ENCODE measurements at places on chromosomes 1 and 21. TPM values are rescaled to one million over a fixed set of nuclear protein-coding genes. Genes with fewer than 3 reads are reported as not detected.

- DNase-seq, result no peak
These were observed 116.2 kb downstream of the DISP1 start for GRCh38 chr1:222931023-222931422.

Gene C8B
- not detected for total RNA-seq

- no peak for DNase-seq
These were observed 4.0 kb downstream of the HAO2 start for GRCh38 chr1:119372503-119373086.

DNA sequence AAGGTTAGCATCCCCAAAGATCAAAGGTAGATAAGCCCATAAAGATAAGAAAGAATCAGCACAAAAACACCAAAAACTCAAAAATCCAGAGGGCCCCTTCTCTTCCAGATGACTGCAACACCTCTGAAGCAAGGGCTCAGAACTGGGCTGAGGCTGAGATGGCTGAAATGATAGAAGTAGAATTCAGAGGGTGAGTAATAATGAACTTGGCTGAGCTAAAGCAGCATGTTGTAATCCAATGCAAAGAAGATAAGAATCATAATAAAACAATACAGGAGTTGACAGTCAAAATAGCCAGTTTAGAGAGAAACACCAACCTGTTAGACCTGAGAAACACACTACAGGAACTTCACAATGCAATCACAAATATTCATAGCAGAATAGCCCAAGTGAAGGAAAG, 406.9 kb upstream of the CXADR start:
- DNase-seq, result no peak

DNA sequence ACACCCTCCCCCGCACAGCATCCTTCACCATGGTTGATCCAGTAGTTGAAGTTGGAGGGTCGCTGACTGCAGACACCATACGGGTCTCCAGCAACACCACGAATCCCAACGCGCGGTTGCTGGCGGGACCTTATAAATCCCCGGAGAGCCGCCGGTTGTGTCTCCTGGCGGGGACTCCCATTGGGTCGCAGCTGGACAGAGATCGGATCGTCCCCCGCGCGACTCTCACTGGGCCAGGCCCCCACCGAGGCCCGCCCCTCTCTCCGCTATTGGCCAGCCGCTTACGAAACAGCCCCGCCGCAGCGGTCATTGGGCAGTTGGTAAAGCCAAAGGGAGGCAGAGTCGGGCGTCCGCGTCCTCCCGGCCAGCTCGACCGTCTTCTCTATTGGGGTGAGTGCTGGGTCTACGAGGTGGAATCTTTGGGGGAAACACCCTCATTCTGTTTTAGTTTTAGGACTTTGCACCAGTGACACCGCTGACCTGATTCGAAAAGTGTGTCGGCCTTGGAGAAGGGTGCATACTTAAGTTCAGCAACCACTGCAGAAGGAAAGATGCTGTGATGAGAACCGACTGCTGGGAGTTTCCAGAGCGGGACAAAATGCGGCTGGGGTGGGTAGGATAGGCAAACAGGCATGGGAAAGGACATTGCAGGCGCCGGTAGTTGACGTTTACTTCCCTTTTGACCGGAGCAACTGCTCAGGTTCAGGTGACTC, 27.4 kb downstream of the RABIF start:
- DNase-seq, result peak; percentile 95

- DNase-seq, result peak; percentile 2
These were observed 81.2 kb upstream of the C1orf174 start for GRCh38 chr1:3981261-3981660.

Data from left ventricle myocardium superior (tissue), 1 donor.